ACHN (cell line): ENCODE measurements at places on chromosomes 6 and 20.
A peak's percentile ranks its signal among the peaks of the same experiment; 100 is the strongest.

DNA sequence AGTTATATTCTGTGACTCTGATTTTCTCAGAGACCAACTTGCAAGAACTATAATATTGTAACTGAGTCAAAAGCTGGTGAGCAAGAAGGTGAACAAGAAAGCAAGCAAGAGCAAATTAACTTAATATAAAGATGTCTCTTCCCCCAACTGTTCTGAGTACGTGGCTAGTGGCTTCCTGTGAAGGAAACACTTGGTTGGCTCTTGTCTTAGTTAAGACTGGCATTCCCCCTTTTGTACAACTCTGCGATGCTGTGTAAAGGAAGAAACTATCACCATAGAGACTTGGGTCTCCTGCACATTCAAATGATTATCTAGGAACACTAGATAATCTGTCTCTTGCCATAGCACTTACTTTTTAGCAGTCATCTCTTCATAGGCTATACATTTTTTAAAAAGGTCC lies 47.3 kb upstream of the TNFAIP3 start:
- no peak for DNase-seq

GRCh38 chr6:168563656-168564055 lies 122.7 kb downstream of the SMOC2 start:
- DNase-seq, result no peak

DNA sequence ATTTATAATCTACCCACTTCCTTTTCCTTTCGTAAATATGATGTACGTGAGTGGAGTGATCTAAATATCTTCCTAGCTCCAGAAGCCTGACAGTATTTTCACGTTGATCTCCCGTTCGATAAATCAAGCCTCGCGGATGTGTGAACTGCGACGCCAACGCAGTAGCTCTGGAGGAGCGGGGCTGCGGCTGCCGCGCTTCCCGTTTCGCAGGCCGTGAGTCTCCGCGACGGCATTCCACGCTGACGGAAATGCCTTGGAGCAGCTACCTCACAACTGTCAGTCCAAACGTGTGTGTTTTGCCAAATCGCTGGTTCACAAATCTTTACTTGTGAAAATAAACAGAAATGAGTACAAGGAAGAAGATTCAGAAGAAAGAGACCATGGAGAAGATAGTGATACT lies 41.2 kb downstream of the BTBD3 start:
- DNase-seq, result no peak

- no peak for DNase-seq
Observed at GRCh38 chr20:55322745-55323144, 682.6 kb downstream of the CBLN4 start.

DNA sequence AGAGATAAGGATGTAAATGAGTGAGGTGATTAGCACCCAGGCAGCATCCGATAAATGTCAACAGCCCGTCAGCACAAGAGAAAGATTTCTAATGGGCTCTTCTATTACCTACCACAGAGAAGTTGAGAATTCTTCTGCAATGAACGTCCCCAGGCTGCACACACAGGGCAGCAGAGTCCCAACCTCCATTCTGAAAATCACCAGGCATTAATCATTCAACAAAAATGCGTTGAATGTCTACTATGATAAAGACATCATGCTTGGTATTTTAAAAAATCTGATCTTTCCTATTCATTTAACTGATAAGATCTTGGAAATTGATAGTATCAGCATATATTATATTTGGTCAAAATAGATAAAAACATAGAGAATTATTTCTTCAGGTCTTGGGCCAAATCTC lies 59.5 kb upstream of the VGLL2 start:
- no peak for DNase-seq

- DNase-seq, result no peak
Observed at GRCh38 chr6:108791700-108792099, 56.5 kb upstream of the ARMC2 start.

GRCh38 chr6:162343198-162343935 lies 384.2 kb downstream of the PRKN start:
- DNase-seq, result peak; percentile 2

DNA sequence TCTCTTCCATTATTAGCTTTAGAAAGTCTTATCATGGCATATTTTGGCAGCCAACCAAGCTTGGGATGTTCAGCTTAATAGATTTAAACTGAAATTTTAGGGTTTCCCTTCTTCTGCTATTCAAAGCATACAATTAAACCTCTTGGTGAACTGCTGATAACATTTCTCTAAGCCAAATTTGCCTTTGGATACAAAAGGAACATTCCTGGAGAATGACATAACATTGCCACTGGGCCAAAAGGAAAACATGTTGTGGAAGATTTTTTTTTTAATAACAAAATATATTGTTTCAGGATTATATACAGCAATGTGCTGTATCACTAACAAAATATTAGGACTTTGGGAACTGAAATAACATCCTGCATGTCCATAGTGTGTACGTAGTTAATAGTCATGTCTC lies 215.1 kb upstream of the TBX18 start:
- no peak for DNase-seq
